ENCODE measurements at places on chromosomes 12 and 14.

DNA sequence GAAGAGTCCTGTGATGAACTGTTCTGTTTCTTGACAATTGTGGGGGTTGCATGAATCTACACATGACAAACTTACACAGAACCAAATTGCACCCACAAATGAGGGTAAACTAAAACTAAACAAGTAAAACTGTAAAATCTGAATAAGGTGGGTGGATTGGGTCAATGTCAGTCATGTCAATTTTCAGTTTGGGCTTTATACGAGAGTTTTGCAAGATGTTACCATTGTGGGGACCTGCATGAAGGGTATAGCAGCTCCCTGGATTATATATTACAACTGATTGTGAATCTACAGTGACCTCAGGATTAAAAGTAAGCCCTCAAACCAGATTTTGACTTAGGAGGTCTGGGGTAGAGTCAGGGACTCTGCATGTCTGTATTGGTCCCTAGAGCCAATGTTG, 101.5 kb upstream of the LHX5 start:
- no peak for DNase-seq

- DNase-seq, result no peak
Observed at GRCh38 chr12:3049611-3050249, 27.4 kb upstream of the TSPAN9 start.

DNA sequence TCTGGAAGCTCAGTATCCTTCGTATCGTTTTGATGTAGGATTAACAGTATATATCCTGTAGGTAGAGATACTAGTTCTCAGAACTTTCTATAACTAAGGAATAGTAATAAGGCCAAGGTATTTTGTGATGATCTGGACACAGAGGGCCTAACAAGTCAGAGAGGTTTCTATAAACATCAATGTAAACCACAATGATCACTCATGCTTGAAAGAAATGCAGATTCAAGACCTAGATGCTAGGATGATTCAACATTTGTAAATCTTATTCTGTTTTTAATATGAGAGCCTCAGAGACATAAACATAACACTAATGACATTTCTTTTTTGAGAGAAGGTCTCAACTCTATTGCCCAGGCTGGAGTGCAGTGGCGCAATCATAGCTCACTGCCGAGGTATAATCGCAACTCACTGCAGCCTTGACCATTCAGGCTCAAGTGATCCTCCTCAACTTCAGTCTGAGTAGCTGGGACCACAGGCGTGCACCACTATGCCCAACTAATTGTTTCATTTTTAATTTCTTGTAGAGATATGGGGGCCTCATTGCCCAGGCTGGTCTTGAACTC, 16.2 kb downstream of the SUPT16H start:
- no peak for DNase-seq

DNA sequence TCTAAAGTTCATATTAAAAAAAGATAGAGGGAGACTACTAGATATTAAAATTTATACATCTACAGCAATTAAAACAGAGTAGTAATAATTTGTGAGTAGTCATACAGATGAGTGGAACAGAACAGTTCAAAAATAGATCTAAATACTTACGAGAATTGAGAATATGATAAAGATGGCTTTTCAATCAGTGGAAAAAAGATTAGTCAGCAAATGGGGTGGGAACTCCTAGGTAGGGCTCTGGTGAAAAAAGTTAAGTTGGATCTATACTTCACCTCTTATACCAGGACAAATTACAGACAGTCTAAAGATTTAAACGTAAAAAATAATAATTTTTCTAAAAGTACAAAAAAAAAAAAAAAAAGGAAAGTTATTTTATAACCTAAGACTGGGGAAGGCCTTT, 66.9 kb downstream of the GPATCH2L start:
- DNase-seq, result no peak

DNA sequence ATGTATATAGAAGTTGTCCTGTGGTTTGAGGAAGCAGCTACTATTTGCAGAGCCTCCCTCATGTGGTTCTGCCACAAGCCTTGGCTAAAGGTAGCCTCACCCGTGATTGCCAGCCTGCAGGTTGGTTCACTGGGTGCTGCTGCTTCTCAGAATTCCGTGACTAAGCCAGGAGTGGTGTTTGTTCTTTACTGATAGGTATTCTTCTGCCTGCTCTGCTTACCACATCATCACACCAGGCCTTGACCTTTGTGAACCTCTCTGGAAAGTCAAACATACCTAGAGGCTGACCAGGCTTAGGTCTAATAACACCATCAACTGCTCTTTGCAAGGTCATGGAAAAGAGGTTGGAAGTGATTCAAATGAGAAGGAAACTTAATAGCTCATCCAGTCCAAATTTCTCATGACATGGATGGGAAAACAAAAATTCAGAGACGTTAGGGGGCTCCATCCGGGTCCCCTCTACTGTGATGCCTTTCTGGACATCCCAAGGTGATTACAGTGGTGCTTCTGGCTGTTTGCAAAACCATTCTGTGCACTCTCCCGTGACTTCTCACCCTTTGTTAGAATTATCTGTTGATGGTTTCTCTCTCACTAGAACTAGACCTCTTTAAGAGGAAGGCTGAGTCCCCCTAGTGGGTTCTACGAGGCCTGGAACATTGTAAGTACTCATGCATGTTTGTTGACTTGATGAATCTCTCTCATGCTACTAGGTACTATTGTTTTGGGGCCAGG, 8.5 kb upstream of the SOCS2 start:
- DNase-seq, result peak; percentile 12

DNA sequence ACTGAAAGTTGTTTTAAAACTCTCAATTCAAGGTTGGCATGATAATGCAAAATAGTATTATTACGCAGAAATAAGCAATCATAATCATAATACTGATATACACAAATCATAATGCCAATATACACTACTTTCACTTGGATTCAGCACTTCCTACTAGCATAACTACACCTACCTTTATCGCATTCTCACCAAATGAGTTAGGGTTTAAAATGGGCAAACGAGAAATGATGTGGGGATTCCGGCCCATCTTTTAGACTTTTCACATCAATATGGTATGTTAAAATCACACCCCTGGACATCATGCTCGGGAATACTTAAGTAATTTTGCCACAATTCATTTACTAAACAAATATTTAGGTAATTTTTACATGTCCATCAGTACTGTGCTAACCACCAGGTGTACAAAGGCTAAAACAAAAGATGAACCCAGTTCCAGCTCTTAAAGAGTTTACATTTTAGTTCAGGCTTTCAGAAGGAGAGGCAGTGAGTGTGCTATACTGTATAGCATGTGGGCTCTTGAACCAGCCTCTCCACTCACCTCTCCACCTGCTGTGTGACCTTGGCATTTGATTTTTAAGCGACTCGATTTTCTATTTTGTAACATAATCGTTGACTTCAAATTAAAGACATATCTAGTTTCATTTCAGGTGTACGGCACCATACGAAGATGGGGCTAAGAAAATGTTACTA, 1.1 kb upstream of the USP15 start:
- DNase-seq, result no peak

DNA sequence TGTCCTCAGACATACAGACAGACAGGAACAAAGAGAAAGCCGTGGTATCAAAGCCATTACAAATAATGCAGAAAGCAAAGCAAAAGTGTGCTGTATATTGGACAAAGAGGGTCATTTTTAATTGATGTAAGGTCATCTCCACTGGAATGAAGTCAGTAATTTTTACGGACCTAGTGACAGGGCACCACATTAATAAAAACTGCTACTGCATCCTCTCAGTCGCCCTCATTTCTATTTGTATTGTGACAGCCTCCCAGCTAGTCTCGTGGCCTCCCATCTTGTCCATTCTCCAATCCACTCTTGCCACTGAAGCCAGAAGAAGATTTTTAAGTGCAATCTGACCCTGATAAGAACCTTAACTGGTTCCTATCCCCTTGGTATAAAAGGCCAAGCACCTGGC, 132.4 kb downstream of the NUAK1 start:
- no peak for DNase-seq

DNA sequence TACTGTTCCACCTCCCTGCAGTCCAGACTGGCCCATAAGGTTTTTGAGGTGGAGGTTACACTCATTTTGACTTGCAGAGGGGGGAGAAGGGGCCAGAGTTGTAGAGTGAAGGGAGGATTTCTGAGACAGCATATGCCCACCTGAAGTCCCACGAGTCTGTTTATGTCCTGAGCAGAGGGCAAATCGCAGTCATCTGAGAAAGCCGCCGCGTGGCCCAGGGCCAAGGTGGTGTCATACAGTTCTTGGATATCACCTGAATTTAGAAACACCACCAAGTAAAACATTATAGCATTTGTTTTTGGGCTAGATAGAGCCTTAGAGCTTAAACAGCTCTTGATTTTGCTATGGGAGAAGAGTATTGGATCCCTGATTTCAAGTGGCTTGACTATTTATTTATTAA, 30.9 kb downstream of the TDG start:
- DNase-seq, result no peak

DNA sequence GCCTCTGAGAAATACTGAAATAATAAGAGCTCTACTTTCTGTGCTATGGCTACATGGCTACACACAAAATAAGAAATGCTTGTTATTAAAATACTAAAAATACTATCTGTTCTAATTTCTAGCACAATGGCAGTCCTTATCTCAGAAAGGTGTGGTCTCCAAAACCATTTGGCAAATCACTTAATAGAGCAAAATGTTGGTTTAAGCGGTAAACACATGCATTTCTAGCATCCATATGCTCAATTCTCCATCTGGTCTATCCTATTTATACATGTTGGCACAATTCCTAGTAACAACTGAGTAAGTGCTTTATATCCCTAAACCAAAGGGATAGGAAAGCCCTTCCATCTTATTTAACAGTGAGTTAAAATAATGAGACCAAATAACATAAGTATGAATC, 107.0 kb downstream of the PAPLN start:
- peak; percentile 8 for DNase-seq

GRCh38 chr12:94987801-94988200, 15.7 kb downstream of the NDUFA12 start:
- no peak for DNase-seq

DNA sequence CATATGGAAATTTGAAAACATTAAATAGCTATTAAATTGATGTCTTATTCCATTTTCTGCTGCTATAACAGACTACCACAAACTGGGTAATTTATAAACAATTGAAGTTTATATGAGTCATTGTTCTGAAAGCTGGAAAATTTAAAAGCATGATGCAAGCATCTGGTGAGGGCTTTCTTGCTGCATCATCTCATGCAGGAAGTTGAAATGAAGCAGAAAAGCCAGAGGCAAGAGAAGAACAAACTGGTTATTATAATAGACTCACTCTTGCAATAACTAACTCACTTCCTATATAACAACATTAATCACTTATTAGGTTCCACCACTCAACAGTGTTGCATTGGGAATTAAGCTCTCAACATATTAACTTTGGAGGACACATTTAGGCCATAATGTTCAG, 1277.4 kb downstream of the LRFN5 start:
- peak; percentile 83 for DNase-seq

GRCh38 chr12:26520869-26521268, 312.1 kb downstream of the ITPR2 start:
- DNase-seq, result no peak

- no peak for DNase-seq
Observed at GRCh38 chr14:71942904-71943694, 10.9 kb downstream of the RGS6 start.

GRCh38 chr12:49043856-49044258, 16.7 kb downstream of the KMT2D start:
- DNase-seq, result peak; percentile 41

DNA sequence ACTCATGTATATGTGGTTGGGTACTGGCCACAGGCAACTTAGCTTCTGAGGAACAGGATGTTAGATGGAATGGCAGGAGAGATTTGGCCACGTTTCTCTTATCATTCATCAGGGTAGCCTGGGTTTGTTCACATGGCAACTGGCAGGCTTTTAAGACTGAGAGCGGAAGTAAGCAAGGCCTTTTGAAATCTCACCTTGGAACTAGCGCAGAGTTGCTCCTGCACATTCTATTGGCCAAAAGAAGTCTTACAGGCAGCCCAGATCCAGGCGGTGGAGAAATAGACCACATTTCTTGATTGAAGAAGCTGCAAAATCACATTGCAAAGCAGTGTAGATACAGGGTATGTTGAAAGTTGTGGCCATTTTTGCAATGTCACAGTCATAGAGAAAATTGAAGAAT, 3.7 kb downstream of the CLEC4A start:
- DNase-seq, result no peak

DNA sequence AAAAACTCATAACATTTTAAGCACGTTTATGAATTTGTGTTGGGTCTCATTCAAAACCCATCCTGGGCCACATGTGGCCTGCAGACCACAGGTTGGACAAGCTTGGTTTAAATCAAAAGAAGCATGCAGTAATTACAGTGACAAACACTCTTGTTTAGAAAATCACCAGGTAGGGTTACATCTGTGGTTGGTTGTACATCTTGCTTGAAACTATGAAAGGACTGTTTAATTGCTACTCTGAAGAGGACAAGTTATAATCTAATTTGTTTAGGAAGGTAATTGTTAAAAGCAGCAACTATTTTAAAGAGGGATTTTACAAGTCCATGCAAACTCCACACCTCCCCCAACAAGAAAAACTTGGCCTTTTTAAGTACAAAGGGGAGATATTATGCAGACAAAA, 4.0 kb downstream of the TRIP11 start:
- no peak for DNase-seq

GRCh38 chr14:61420326-61420725, 98.9 kb downstream of the PRKCH start:
- DNase-seq, result no peak

GRCh38 chr14:103894034-103894722, 34.1 kb upstream of the TDRD9 start:
- no peak for DNase-seq

GRCh38 chr14:31027847-31028246, 1.7 kb upstream of the STRN3 start:
- peak; percentile 35 for DNase-seq

GRCh38 chr14:70118064-70118463, 70.7 kb downstream of the SLC8A3 start:
- DNase-seq, result no peak

DNA sequence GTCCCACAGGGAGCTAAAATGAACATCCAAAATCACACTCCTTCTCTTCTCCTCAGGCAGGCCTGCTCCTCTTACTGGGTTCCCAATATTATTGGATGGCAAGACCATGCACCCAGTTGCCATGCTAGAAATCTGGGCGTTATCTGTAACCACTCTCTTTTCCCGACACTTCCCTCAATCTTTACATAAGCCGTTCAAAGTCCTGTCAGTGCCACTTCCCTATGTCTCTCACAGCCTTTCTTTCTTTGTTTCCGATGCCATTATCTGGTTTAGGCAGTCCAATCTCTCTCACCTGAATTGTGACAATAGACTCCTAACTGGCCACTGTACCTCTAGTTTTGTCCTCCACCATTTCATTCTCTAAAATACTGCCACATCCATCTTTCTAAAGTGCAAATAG, 24.1 kb downstream of the SNRPF start:
- no peak for DNase-seq

Data from fibroblast of skin of abdomen (primary cell).